ENCODE measurements at places on chromosomes 6 and 20.

DNA sequence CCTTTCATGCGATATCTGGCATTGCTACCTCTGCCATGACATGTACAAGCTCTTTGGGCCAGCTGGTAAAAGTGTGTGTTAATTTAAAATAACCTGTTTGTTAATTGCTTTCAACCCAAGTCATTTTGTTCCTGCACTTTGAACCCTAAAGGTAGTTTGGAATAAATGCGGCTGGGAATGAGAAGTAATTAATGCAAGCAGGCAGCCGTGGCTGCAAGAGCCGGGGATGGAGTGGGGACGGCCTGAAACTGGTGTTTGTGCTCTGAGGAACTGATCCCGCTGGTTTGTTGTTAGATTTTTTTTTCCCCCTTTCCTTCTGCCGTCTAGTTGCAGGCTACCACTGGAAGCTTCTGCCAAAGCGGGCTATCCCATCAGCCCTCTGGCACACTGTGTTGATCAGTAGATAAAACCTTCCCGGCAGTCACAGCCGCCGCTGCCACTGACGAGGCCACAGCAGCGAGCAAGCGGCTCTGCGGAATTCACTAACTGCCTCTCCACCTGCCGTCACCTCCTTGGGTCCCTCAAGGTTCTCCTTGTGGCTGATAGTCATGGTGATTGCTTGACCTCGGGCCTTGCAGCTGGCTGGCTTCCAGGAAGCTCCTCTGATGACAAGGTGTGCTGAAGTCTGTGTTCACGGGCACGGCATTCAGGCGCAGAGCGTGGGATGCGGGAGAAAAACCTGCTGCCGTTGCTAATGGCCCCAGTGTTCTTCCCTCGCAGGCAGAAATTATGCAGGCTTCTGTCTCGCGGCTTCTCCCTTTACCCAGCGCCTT is 315.9 kb downstream of the TFAP2A start:
- DNase-seq = no peak

DNA sequence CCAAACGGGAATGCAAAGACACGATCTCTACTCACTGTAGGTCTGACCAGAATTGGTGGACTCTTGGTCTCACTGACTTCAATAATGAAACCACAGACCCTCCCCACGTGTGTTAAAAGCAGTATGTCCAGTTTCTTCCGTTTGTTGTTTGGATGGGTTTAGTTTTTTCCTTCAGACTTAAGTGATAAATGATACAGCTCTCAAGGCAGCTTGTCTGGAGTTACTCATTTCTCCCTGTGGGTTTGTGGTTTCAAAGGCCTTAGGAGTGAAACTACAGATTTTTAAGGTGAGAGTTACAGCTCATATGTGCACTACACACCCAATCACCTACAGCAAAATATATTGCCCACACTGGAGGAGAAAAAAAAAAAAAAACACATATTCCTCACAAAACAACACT is 86.7 kb upstream of the STMND1 start:
- DNase-seq = peak; percentile 50

DNA sequence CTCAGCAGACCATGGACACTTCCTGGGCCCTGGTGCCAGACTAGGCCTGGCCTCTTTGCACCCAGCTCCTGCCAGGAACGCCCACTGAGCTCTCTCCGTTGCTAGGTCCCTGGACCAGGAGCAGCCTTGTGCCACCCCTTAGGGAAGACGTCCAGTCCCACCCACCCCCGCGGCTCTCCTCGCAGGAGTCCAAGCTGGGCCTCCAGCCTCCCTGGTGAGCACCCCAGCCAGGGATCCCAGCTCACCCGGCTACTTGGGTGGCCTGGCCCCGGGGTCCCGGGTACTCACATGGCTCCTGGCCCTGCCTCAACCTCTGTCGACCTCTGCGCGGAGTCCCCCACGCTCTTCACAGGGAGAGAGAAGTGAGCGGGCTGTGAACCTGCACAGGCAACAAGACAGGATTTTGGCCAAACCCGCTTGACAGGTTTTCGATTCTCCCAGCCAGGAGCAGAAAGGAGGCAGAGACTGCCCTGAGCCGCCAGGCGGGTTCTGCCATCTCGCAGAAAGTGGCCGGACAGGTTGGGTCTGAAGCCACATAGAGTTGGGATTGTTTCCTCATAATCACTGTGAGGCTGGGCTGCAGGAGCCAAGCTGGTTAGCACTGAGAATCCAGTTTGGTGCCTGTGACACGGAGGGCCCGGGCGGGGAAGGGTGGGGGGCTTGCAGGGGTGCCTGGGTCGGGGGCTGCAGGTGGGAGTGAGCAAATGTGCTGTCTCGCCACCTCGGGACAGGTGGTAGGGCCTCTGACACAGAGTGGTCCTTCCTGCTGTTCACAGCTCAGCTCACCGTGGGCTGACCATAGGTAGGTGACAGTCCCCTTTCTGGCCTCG is at the start of gene RBBP8NL:
TSS of gene RBBP8NL (minus strand) at position 368 of the 830 bp plus-strand sequence. CDS start 7,892 bp downstream, outside the sequence.
- no peak for DNase-seq

DNA sequence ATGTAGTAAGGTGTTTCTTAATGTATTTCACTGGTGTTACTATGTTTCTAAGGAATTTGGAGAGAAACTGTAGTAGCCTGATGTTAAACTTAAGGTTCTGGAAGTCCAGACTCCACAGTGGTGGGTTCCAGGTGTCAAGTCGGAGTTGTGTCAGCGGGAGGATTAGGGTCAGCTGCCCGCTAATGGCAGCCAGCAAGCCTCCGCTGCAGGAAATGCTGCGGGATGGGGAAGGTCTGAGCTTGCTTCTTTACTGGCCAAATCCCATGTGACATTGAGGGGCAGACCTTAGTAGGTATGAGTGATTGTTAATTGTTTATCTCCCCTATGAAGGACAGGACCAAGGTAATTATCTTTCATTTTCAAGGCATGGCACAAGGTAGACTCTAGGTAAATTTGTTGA is 3.7 kb upstream of the ARID1B start:
- DNase-seq = no peak

- DNase-seq = no peak
Observed at GRCh38 chr6:125966569-125966968, 10.0 kb downstream of the HINT3 start.

DNA sequence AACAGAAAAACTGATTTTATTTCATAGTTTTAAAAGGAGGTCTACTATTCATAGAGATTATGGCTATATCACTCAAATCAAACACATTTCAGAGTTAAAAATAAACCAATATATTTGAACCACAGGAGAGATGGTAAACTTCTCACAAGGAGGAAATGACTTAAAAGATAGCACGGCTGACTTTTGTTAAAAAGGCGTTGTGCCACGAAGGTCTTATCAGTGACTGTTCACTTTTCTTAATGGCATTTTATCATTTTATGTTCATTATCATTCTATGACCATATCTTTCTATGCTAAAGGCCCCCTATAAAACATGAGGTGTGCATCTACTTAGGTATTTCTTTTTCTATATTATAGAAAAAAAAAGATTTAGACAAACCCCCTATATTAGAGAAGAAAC is 19.6 kb downstream of the ELOVL4 start:
- no peak for DNase-seq

DNA sequence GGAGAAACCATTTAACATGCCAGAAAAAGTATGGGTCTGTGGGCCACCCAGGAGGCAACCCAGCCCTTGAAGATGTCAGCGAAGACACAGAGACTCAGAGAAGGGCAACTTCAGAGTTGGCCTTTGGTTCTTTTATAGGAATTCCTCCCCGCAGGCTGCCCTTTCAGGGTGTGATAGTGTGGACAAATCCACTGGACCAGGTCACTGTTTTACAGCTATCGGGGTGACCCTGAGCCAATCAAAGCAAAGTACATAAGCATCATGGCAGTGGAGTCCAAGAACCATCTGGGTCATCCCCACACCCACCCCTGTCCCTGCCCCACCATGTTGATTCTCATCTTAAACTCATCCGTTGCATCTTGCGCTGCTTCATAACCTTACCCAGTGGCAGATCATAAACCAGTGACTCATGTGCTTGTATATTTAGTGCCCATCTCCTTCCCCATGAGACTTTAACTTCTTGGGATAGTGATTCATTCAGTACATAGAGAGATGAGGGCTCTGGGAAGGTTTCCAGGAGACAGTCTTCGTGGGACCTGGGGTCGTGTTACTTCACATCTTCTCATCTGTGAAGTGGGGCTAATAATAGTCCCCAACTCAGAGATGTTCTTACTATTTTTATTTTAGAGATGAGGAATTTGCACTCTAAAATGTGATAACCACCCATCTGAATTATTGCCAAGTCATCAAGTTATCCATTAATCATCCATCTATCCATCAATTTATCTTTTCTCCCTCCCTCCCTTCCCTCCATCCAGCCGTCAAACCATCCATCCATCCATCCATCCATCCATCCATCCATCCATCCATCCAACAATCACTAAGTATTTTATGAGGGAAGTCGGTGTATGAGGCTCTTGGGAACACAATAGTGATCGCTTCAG is 51.0 kb downstream of the EDN3 start:
- DNase-seq = no peak

- DNase-seq = no peak
Observed at GRCh38 chr20:35503841-35504561, 25.5 kb downstream of the C20orf173 start.

GRCh38 chr6:149246691-149247384 is 70.7 kb upstream of the TAB2 start:
- DNase-seq = no peak

DNA sequence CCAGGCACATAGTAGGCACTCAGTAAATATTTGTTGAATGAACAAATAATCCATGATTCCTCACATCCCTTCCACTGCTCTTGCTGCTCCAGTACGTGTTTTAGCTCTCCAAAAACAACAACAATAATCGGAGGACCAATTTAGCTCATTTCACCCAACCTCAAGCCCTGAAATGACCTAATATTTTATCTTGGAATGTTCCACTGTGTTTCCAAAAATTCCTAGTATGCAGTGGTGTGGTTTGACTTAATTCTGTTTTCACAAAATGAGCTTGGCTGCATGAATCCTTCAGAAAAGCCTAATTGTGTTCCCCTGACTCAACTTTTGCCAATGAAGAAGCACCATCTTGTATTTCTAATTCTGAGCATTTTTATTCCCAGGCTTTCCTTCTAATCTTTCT is 168.0 kb upstream of the PHACTR1 start:
- peak; percentile 76 for DNase-seq

DNA sequence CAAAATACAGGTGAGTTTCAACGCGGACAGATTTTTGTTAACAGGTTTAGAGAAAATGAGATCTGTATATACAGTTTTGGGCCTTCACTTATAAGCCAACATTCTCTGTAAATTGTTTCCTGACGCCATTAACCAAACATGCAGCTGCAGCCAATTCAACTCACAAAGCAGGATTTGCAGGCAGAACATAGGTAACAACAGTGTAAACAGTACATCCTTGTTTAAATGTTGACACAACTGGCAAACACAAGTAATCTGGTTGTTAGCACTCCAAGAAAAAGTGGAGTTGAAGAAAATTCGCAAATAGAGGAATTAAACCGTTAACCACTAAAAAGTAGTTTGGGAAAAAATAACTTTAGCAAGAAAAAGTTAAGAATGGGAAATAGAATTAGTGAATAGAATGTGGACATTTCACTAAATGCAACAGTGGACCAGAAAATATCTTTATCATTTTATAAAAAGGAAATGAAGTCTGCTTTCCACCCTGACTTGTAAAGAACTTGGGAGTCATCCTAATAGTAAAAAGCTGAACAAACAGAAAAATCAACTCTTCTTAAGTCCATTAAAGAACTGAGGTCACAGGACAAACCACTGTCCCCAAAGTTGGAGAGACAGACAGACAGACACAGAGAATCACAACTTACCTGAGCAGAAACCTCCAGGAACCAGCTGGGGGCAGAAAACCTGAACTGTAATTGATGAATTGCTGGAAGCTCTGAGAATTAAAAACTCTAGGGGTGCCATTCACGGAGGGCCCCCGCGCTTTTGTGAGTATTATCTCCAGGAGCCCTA is 10.1 kb downstream of the SMIM28 start:
- no peak for DNase-seq

GRCh38 chr6:152241013-152241766 is 396.0 kb downstream of the SYNE1 start:
- DNase-seq = peak; percentile 40

- DNase-seq = no peak
Observed at GRCh38 chr6:75283907-75284631, 523 bp downstream of the TMEM30A start.

DNA sequence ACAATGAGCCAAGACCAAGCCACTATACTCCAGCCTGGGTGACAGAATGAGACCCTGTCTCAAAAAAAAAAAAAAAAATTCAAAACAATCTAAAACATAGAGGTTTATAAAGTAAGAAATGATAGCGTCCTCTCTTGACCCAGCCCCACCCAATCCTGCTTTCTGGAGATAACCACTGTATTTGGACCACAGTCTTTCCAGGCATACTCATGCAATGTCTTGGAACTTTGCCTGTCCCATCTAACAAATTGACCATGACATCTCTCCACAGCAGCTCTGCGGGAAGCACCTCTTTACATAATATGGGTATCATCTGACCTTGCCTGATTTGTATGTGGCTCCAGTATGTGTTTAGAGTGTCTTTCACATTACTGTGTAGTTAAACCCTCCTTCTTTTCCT is 9.1 kb upstream of the SHLD1 start:
- peak; percentile 89 for DNase-seq

DNA sequence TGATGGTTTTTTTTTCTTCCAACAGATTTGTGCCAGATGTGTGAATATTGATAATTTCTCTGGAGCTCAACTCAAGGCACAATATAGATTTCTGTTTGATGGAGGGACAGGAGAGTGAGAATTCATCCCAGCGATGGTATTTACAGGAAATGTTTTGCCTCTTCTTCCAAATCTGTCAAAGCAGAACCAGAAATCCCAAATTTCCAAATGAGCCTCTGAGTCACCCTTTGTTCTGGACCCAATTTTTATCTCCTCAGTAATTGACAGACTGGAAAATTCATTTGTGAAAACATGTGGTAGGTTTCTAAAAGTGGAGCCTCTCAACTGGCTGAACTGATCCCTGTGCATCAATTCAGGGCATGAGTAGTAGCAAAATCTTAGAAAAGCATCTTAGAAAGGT is 223.2 kb upstream of the TSHZ2 start:
- DNase-seq = no peak

- DNase-seq = peak; percentile 44
Observed at GRCh38 chr20:47353692-47354463, 2.6 kb downstream of the ZMYND8 start.

GRCh38 chr6:152300517-152300916 is 336.6 kb downstream of the SYNE1 start:
- no peak for DNase-seq

GRCh38 chr6:49468042-49468441 is 4.9 kb downstream of the CENPQ start:
- no peak for DNase-seq

- peak; percentile 70 for DNase-seq
Observed at GRCh38 chr6:21935561-21936028, 342.0 kb downstream of the SOX4 start.

DNA sequence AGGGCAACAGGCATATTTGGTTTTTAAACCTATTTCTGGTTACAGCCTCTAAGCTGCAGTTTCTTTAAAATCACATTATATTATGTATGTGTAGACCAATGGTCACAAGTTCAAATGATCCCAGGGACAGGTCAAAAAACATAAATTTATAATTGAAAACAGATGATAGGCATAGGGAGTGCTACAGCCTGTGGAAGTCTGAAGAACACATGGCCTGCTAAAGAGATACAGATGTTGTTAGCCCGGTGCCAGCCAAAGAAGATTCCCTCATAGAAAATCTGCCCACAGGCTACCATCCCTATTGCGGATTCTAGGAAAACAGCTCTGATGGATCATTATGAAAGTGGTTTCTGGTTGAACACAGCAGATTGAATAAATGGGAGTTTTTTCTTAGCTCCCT is 65.3 kb downstream of the NRSN1 start:
- peak; percentile 38 for DNase-seq
